HTR-8/SVneo (cell line): ENCODE measurements at places on chromosomes 6 and 20.

GRCh38 chr6:145506565-145506964, 228.8 kb downstream of the EPM2A start:
- no peak for DNase-seq

DNA sequence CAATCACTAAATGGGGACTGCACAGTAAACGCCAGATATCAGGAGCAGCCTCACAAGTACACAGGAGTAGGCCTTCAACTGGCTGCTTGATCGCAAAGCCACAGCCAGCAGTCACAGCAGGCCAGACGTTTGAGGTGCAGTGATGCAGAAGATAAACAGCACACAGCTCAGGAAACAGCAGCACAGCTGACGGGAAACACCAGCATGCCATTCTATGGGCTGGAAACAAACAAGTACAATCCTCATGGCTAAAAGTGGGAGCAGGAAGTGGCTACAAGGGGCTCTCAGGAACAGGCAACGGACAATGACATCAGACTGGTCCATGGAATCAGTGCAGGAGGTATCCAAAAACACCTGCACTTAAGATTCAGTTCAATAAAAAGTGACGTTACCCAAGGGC, 111.0 kb downstream of the DTNBP1 start:
- no peak for DNase-seq

DNA sequence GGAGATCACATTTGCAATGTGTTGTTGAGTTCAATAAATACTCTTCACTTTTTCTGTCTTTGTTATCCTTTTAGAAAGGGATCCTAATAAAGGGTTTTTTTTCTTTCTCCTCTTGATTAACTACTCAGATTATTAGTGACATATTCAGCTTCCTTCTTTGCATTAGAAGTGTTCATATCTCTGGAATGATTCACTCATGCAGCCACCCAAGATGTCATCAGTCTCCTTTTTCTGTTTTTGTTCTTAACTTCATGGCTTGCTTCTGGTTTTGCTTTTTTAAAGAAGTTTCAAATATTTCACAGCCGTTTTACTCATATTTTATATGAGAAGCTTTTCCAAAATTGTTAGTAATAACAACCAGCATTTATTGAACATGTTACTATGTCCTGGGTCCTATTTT, 187.6 kb downstream of the TMEM242 start:
- DNase-seq: no peak

- no peak for DNase-seq
These were observed 354.7 kb upstream of the KHDRBS2 start for GRCh38 chr6:62640749-62641148.
